ENCODE measurements at places on chromosomes 16 and 17. TPM values are rescaled to one million over a fixed set of nuclear protein-coding genes. Genes with fewer than 3 reads are reported as not detected.

GRCh38 chr16:14263011-14263410, 191.9 kb downstream of the MRTFB start:
- no peak for DNase-seq

DNA sequence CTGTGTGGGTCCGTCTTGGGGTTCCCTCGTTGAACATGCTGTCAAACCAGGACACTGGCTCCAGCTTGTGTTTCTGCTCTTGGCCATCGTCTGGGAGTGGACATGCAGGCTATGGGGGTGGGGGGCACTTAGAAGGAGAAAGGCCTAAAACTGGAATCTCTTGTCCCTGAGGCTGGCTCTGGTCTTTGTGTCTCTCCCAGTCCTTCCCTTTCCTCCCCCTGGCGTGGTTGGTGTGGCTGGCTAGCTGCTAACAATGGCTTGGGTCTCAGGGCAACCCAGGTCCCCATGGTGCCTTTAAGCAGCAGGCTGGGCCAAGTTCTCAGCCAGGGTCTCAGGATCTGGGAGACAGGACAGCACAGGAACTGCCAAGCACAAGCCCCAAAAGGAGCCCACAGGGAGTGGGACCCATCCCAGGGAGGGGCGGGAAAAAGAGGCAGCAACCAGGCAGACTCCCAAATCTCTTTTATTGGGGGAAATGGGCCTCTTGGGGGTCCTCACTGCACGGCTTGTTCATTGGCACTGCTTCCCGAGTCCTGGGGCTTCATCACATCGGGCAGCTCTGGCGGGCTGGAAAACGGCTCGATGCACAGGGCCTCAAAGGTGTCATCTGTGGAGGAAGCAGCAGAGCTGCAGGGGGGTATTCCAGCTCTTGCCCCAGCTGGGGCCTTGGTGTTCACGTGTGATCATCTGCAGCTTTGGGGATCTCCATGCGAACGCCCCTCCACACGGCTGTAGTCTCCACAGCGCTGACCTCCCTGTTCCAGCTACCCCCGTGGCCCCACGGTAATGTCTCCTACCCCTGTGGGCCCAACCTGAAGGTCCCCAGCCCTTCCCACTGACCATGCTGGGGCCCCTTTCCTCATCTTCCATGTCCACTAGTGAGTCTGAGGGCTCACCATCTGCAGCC, 5.3 kb downstream of the ELOB start:
- no peak for DNase-seq

GRCh38 chr17:30324723-30325122, 9.1 kb downstream of the TMIGD1 start:
- no peak for DNase-seq

DNA sequence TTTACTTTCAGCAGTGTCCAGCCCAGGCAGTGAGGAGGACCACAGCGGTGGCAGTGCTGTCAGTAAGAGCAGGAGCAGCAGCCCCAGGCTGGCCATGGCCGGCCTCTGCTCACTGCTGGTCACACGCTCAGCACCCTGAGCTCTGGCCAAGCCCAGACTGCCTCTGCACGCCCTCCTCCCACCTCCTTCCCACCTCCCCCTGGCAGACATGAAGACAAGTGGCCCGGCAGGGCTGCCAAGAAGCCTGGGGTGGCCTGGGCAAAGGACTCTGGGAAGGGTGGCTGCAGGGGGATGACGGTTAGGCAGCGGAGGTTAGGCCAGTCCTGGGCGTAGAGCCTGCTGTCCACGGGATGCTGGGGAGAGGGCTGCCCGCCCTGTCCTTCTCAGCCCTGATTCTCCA, at the start of gene C16orf89:
Gene C16orf89 (minus strand): TSS at position 144 of the 400 bp plus-strand sequence. CDS start 48 bp downstream, at position 96.
- no peak for DNase-seq

GRCh38 chr17:81142301-81143199, 22.8 kb upstream of the PVALEF start:
- DNase-seq = peak; percentile 70

DNA sequence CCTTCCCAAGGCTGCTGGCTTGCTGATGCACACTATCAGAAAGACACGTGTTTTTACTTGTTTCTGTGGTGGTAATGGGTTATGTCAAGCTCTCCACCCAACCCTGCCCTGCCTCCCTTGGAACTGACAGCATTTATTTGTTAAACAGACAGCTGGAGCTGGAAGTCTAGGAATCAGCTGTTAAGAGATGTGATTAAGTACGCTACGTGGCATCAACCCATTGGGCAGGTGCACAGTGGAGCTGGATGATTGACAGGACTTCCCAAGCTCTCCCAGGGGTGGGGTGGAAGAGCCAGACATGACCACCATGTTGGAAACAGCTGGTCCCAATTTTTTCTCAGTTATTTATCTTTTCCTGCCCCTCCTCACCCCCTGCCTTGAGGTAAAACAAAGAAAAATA, 49.4 kb downstream of the ADAMTS18 start:
- DNase-seq = no peak

EXOC3L1 gene
- 0.50 TPM for total RNA-seq

KRT25 gene
- not detected for total RNA-seq

DRC3 gene
- 1.1 TPM for total RNA-seq

VASN gene
- total RNA-seq = 100 TPM

All from A172 (cell line).